Kidney epithelial cell (primary cell): ENCODE measurements at places on chromosomes 11 and 22. TPM values are rescaled to one million over a fixed set of nuclear protein-coding genes. Genes with fewer than 3 reads are reported as not detected.

DNA sequence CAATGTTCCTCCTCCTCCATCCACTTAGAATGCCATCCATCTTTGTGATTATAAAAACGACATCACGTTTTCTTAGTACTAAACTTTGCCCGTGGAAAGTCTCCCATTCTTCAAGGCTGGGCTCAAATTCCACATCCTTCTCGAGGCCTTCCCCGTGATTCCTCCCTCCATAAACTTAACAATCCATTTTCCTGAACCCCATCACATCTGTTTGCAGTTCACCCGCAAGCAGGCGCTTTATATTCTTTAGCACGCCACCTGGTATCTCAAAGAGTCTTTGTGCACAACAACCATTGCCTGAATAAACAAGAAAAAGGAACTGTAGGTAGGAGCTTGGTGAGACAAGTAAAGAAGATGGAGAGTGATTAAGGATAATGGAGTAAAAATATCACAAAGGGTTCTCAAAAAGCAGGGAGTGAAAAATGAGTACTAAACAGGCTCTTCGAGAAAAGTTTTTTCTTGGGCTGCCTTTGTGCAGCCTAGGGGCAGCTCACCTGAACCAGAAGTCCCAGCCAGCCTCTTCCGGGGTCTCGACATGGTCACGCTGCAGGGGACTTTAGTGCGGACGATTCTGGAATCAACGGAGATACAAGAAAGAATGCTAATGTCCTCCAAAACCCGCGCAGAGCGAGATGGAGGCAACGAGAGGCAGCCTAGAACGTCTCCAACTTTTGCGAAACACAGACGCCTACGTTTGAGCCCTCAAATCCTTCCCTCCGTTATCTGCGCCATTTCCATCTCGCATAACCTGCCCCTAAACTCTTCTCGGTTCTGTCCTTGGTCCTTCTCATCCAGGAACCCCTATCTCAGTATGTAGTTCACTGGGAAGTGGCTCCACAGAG, 585 bp downstream of the THYN1 start:
- DNase-seq: no peak

DNA sequence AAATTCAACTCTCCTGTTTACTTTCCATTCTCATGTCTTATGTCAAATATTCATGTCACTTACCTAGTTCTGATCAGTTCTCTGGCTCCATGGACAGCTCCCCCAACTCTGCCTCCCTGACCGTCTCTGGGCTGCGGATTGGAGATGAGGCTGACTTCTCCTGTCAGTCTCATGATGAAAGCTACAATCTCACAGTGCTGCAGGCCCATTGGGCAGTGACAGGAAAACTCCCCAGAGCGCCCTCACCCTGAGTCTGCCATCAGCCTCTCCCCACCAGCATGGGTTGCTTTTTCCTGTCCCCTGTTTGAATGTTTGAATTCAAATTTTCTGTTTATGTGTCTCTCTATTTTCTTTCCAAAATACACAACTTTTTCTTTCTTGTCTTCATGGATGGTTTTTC, 63.8 kb upstream of the TOP3B start:
- no peak for DNase-seq

- no peak for DNase-seq
Measured at GRCh38 chr11:68541116-68541515, 80.6 kb downstream of the PPP6R3 start.

Gene THAP7
- total RNA-seq: 29.7 and 37.9 TPM in 2 replicates

- DNase-seq: no peak
Measured at GRCh38 chr22:23626286-23626975, 5.7 kb downstream of the DRICH1 start.

DNA sequence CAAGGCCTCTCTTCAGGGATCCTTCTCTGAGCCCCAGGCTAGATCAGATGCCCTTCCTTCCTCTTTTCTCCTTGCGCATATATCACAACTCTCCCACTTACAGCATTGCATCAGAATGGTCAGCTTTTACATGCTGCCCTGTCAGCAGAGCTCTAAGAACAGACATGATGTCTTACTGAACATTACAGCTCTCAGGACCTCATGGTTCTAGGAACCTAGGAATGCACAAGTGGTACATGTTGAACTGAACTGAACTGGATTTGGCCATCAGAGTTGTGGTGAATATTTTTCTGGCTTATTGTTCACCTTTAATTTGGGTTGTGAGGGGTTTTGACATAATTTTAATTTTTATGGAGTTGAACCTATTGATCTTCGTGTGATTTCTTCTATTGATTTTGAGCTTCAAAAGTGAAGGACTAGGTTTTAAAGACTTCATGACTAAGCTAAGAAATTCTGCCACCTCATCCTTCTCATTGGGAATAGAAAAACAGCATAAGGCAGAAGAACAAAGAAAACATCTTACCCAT, 37.7 kb upstream of the SPON1 start:
- no peak for DNase-seq

DNA sequence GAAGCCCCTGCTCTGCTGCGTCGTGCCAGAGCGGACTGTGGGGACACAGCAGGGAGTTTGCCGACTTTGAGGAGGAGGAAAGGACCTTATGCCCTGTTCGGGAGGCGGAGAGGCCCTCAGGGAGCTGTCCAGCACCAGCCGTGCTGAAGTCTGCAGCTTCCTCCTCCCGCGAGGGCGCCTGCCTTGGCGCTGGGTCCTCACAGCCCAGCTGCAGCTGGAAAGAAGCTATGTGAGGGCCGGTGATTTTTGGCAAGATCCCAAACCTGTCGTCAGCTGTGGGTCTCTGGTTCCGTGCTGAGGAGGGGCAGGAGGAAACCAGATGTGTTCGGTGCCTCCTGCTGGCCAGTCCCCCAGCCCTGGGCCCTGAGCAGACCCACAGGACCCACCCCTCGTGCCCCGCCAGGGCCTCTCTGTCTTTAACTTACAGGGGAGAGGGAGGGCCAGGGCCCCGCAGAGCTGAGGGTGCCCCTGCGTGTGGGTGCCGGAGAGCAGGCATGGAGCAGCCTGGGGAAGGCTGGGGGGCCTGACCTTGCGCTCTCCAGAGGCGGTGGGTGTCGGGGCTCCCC, 12.0 kb downstream of the BRSK2 start:
- DNase-seq: peak; percentile 10

Gene SCO2
- 2.3 and 5.7 TPM in 2 replicates for total RNA-seq

DNA sequence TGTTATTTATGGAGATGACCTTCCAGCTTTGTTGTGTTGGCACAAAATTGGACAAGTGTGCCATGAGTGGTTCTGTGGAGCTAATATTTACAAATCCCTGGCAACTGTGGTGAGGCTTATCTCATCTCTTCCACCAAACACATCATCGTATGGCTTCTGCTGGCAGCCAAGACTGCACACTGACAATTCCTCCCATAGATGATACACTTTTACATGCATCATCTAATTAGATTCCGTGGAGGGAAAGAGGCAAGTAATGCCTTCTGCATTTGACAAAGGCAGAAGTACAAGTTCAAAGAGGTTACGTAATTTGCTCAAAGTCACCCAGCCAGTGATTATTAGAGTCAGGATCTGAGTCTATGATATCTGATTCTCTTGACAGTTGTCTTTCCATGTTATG, 62.7 kb upstream of the KIRREL3 start:
- no peak for DNase-seq

Gene C22orf31
- not detected in 2 replicates for total RNA-seq
